Stimulated activated CD8-positive, alpha-beta memory T cell treated with anti-CD3 and anti-CD28 coated beads, Interleukin-4, amount 100 ng/mL, for 4 hours (primary cell): ENCODE measurements at places on chromosomes 3 and 15.

- no peak for DNase-seq
These were observed 85.4 kb downstream of the RBPMS2 start for GRCh38 chr15:64690008-64690407.

GRCh38 chr15:68389936-68390817 lies 41.8 kb downstream of the ITGA11 start:
- no peak for DNase-seq

GRCh38 chr3:8727605-8728512 lies 5.7 kb upstream of the CAV3 start:
- DNase-seq: no peak

DNA sequence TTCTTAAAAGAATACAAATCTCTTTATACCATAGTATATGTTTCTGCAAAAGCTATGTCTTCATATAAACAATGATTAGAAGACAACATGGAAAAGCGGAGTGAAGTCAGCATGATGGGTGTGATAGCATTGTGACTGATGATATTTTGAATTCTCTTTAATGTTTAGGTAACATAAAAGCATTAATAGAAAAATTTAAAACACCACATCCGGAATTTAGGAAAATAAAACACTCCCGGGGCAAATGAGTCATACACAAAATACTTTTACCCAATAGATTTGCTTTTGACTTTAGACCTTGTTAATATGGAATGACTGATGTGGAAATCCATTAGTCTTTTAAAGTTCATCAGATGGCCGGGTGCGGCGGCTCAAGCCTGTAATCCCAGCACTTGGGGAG lies 134.7 kb downstream of the P3H2 start:
- DNase-seq: no peak

DNA sequence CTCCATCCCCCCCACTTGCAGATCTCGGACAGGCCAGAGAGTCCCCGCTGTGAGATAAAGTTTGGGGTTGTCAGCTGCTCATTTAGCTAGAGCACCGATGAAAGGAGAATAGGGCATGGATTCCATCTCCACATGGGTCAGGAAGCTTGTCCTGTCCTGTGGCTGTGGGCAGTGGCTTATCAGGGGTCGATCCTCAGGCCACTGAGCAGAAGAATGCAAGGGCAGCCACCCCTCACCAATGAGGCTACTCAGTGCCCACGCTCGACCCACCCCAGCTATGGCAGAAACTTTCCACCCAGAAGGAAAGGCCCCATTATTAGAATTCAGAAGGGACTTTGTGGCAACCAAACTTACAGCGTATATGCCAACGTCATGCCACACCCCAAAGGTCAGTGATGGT lies 43.3 kb downstream of the CPN2 start:
- no peak for DNase-seq

DNA sequence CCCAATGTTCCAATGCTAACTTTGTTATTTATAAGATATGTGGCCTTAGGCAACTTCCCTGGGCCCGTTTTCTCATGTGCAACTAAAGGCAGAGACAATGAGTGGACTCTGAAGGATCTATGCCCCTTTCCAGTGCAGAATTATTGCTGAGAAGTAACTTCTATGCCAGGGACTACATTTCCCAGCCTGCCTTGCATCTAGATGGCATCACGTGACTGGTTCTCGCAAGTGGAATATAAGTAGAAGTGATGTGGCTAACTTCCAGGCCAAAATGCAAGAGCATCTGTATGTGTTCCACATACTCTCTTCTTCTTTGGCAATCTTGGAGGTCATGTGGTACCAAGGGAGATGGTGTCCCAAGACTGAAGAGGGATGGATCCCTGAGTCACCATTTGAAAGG lies 674.4 kb downstream of the NTRK3 start:
- DNase-seq: no peak

- DNase-seq: no peak
These were observed 430.5 kb downstream of the GABRG3 start for GRCh38 chr15:27401471-27401870.

GRCh38 chr15:22851513-22851912 lies 13.0 kb downstream of the NIPA2 start:
- no peak for DNase-seq

GRCh38 chr15:80822676-80823075 lies 43.5 kb downstream of the CEMIP start:
- no peak for DNase-seq

- no peak for DNase-seq
These were observed 14.7 kb upstream of the RAB6B start for GRCh38 chr3:133910422-133910821.

DNA sequence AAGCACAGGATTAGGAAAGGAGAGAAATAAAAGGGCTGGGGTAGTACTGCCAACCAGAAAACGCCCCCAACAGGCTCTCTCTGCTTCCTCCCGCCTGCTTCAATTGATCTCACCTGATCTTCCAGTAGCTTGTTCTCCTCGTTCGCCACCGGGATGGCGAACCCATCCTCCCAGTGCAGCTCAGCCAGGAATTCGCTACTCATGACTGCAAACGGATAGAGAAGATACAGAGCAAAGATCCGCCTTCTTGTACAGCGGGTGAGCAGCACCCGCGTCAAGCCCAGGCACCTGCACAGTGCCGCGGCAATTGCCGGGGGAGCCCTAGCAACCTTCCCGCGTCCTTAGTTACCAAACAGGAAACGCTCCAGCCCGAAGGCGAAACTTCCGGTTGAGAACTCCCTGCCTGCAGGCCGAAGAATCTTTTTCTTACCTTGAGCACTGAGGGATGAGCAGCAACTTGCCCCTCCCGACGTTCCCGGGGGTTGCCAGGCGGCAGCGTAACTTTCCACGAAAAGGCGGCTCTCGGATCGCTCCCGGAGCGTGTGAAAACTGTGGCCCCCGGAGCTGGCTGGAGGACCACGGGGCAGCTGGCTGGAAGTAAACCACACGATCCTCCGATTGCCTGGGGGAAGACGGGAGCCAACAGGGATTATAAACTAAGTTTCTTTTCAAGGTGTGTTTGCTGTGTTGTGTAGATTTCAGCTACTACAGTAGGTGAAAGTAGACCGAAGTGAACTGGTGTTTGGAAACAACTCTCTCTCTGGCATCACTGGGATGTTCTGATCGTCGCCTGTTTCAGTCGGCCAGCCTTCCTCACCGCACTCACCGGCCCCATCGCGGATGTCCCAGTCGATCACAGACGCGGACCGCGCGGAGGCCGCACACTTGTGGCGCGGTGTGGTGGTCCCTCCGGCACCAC lies at the start of gene CCDC39:
Gene CCDC39, minus strand, starts transcription at position 312 of the 919 bp plus-strand sequence. Its CDS starts 109 bp downstream, at position 203.
- DNase-seq: peak; percentile 26

- no peak for DNase-seq
These were observed 187.3 kb downstream of the RBMS3 start for GRCh38 chr3:29468187-29468586.

GRCh38 chr3:189797103-189797750 lies 166.0 kb downstream of the TP63 start:
- DNase-seq: no peak

DNA sequence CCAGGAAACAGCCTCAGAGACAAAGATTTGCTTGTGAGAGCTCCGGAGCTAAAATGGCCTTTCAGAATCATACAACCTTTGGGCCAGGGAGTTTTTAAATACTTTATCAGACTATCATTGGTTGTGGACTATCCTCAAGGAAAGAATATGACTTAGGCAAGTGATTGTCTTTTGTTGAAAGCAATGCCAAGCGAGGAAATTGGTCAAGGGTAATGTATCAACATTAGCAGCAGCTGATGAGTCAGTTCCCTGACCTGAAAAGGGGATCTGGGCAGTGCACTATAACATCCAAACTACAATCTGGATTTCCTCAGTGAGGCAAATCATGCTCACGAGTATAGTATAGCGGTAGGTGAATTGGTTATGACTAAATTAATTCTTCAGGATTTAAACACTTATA lies 303.6 kb downstream of the LSAMP start:
- DNase-seq: no peak

DNA sequence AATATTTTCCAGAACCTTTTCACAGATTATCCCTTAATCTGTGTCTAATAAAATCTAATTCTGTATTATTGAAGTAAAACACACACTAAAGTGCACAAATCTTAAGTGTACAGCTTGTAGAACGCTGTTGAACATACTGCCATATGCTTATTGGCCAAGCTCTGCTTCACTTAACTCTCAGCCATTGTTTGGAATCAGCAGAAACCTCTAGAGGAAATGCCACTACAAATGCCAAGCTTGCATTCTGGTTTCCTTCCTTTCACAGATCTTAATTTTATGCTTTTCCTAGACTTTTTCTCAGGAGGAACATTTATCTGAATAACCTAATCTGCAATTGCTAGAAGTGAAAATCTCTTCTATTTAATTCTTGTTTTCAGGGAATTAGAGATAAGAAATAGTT lies 10.1 kb downstream of the MNS1 start:
- no peak for DNase-seq
